Ascending aorta (tissue), 2 donors: ENCODE measurements at places on chromosomes 1 and 21.

GRCh38 chr1:26826261-26827105, at the start of gene ZDHHC18:
Gene ZDHHC18, plus strand, starts transcription at chr1:26826688. Its CDS starts 117 bp downstream, at chr1:26826805.
- DNase-seq, result peak; percentile 76

DNA sequence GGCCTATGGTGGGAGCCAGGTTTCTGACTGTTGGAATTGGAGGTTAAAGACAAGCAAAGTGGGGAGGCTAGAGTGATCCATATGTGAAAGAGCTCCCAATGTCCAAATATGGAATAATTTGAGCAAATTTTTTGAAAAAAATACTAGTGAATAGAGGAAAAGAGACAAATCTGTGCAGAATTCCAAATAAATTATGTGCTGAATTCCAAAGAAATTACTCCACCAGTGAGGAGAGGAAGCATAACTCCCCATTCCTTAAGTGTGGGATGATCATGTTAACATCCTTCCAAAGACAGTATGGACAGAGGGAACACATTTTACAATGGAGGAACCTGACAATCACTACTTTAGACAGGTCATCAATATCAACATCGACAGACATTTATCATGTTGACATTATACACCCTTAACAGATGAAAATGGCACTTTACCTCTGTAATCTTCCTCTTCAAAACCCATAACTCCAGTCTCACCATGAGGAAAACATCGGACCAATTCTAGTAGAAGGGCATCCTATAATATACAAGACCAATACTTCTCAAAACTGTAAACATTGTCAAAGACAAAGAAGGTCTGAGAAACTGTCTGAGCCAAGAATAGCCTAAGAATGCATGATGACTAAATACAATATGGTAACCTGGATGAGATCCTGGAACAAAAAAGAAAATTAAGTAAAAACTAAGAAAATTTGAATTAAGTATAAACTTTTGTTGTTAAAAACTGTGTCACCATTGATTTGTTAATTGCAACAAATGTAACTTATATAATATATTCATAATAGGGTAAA, 71.5 kb upstream of the RGS4 start:
- DNase-seq, result no peak

- DNase-seq, result no peak
Measured at GRCh38 chr21:29064850-29065481, 8.5 kb downstream of the CCT8 start.

GRCh38 chr1:198811449-198811848, 172.6 kb downstream of the PTPRC start:
- no peak for DNase-seq

- no peak for DNase-seq
Measured at GRCh38 chr1:223500560-223501425, 107.6 kb downstream of the CCDC185 start.

DNA sequence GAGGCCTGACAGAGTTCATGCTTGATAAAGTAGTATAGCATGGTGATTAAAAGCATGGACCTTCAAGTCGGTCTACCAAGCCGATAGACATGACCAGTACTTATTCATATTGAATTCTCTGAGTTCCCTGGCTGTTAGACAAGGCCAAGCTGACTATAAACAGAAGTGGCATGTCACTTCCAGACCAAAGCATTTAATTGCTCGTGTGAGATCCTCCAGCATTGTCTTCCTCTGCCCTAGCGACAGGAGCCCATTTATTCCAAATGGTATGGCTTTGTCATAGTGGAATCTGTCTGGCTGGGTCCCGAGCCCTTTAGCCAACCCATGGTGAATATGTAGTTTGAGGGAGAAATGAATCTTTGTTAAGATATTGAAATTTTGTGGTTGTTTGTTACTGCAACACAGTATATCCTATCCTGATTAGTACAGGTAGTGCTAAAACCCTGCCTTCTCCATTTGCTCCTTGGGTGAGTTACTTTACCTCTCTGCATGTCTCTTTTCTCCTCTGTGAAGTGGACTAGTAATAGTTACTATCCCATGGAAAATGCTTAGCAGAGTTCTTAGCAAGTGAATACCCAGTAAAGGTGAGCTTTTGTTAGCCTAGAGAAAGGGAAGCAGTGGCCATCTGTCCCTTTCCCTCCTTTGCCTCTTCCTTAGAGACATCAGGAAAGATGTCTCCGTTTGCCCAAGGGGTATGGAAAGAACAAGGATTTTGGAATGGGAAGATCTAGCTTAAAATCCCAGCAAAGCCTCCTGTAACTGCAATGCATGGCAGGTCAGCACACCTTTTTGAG, 77.6 kb upstream of the CD1D start:
- DNase-seq, result no peak

- no peak for DNase-seq
Measured at GRCh38 chr1:209057083-209057482, 526.4 kb upstream of the CAMK1G start.

DNA sequence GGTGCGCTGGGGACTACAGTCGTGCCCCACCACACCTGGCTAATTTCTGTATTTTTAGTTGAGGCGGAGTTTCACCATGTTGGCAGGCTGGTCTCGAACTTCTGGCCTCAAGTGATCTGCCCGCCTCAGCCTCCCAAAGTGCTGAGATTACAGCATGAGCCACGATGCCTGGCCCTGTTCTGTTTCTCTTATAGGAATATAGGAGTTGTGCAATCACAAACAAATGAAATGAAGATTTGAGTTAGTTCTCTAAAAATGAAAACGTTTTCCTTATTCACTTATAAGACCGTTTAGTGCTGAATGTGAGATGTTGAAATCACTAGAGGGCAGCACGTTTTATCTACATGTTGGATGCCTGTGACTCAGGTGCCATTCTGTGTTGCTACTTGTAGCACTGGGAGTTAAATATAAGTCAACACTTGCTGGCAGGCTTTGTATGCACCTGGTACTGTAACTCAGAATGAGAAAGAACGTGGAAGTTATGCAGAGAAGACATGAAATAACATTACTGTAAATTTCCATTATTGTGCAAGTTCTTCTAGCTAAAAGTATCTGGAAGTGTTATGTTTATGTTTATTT, 45.8 kb downstream of the MIGA1 start:
- DNase-seq, result no peak

DNA sequence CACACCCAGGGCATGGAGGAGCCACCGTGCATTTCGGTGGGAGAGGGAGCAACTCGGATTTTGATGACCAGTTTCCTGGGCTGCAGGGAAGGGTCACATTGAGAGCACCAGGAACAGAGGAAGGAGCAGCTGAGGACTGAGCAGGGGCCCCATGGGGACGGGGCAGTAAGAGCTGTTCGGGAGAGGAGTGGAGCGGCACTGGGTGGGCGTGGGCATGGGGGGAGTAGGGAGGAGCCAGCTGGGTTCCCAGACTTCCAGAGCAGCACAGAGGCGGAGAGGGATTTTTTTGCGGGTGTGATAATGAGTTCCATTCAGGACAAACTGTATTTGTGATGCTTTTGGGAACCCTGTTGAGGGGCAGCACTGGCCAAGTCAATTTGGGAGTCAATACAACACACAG, 17.4 kb upstream of the GPR153 start:
- DNase-seq, result no peak

- DNase-seq, result no peak
Measured at GRCh38 chr1:30768159-30768829, 10.7 kb upstream of the LAPTM5 start.

DNA sequence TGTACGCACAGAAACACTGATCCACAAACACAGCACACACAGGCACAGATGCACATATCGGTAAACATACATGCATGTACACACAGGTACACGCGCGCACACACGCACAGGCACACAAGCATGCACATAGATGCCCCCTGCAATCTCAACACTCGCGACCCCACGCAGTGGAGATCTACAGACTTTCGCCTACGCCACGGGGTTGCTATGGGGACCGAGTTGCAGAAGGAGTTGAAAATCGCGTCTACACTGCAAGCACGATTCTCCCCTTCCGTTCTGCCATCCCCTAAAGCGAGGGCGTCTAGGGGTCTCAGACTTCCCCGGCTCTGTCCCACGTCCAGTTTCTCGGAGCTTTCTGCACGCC, 826 bp downstream of the TRIM17 start:
- DNase-seq, result no peak

DNA sequence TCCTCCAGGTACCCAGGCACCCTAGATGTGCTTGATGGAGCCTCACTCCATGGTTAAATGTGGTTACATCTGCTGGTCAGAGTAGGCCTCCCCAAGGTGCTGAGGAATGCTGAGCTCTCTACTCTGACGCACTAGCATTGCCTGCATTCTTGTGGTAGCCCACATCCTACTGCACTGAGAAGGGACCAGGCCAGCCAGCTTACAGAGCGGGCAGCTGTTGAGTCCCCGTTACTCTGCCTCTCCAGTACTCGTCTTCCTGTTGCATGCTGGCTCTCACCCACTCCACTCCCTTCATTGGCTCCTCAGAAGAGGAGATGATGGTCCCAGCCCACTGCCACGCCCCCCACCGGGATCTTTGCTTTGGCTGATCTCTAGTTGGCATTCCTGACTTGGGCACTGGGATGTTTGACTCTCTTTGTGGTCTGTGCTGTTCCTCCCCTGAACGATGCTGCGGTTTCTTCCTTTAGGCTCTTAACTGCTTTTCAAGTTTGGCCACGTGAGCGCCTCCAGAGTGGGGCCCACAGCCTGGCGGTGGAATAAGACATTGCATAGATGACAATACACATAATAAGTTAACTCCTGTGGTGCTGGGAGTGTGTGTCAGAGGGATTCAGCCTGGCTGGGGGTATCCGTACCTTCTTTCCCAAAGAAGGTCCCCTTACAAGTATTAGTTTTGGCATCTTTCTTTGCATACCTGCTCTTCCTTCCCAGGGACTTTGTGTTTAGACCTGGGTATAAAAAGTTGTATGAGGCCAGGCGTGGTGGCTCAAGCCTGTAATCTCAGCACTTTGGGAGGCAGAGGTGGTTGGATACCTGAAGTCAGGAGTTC, 18.6 kb downstream of the AZIN2 start:
- peak; percentile 79 for DNase-seq
